Stimulated activated CD4-positive, alpha-beta T cell treated with anti-CD3 and anti-CD28 coated beads, Interleukin-15, amount 100 ng/mL, for 1 hour (primary cell): ENCODE measurements at places on chromosomes 1 and 21.

DNA sequence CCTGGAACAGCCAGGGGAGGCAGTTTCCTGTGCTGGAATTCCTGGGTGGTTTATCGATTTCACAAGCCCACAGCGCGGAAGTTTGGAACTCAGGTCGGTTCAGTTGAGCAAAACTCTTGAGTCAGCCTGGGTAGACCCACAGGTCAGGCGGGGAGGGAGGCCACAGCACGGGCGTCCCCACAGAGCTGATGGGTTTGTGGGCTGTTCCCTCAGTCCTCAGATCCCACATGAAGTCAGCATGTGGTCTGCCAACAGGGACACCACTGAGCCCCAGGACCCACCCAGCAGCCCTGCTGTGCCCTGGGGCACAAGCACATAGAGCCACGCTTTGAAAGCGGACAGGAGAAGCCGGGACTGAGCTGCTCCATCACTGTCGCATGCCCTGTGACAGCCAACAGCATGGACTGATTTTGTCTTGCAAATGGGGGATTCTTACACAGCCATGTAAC, 17.4 kb downstream of the BMP8A start:
- DNase-seq, result no peak

- peak; percentile 70 for DNase-seq
Observed at GRCh38 chr1:46532498-46533178, 18.8 kb downstream of the KNCN start.

- no peak for DNase-seq
Observed at GRCh38 chr1:225603538-225604354, 49.2 kb downstream of the ENAH start.

GRCh38 chr1:55138823-55139222, 76.3 kb downstream of the USP24 start:
- DNase-seq, result no peak

GRCh38 chr1:51454554-51454953, 64.5 kb downstream of the EPS15 start:
- DNase-seq, result no peak

DNA sequence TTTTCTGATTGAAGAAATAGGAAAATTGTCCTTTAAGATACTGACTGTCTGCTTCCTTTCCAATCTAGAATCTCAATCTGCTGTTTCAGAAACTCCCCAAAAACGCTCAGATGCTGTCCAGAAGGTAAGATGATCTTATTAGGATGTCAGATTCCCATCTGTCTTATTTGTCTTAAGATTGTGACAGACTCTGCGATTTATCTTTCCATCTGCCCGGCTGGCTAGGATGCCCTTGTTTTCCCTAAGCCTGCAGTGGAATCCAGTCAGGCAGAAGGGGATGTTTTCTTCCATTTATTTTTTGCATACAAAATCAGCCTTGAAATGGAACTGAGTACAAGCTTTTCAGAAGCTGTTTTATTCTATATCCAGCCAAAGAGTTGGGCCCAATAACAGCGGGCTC, 96.5 kb downstream of the FMN2 start:
- DNase-seq, result no peak

GRCh38 chr1:31095985-31096384, 30.5 kb upstream of the PUM1 start:
- no peak for DNase-seq

- no peak for DNase-seq
Observed at GRCh38 chr1:25517476-25518394, 25.7 kb upstream of the LDLRAP1 start.

DNA sequence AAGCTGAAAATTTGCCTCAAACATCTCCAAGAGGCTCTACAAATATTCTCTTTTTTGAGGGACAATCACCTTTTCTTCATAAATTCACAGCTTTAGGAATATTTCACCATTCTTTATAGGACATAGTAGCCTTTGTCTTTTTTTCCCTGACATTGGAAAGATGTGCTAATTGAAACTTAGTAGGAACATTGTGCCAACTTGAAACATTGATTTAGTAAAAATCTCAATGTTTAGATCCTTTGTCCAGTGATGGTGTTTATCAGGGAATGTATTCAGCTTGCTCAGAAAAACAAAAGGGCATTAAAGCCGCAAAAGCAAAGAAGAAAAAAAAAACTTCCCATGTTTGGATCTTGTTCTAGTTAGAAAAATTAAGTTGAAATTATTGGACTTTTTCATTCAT, 52.1 kb downstream of the DPT start:
- no peak for DNase-seq

DNA sequence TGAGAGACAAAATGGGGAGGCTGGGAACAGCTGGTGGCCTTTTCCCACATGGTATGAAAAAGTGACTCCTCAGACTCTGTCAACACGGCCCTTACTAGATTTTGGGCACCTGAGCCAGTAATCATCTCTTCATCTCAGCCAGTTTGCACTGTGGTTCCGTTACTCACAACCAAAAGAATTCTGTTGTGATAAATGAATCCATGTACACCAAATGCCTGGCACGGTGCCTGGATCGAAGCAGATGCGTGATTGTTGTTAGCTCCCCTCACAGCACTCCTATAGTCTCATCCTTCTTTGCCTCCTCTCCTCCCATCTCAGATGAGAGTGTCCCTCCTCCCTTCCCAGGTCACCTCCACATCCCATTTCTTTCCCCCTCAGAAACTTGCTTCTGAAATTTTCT, 57.9 kb upstream of the GJB5 start:
- no peak for DNase-seq

DNA sequence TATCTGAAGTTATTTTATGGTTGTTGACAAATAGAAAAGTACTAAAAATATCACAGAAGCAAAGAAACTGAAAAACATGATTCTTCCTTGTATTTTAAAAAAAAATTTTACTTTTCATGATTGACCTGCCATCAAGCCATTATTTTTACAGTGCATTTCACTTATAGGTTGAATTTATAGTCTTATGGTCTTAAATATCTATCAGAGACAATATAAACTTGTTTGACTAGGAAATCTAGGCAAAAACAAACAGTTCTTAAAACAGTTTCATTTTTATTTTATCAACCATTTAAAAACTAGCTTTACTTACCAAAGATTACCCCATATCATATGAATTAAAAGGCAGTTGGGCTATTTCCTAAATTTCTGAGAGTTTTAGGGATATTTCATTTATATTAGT, 59.2 kb downstream of the SLC16A1 start:
- DNase-seq, result no peak
